ENCODE measurements at places on chromosomes 16 and 17. TPM values are rescaled to one million over a fixed set of nuclear protein-coding genes. Genes with fewer than 3 reads are reported as not detected.

The ZNF174 gene
- polyA plus RNA-seq, result 31.4 TPM

The ABCC12 gene
- polyA plus RNA-seq, result not detected

The CCP110 gene
- polyA plus RNA-seq, result 8.6 TPM

The ZNHIT3 gene
- 103 TPM for polyA plus RNA-seq

The ATP1B2 gene
- polyA plus RNA-seq, result 157 TPM

The TBX2 gene
- polyA plus RNA-seq, result 193 TPM

The TSC2 gene
- 142 TPM for polyA plus RNA-seq

The TBC1D3G gene
- 5.9 TPM for polyA plus RNA-seq

The KIF2B gene
- not detected for polyA plus RNA-seq

The ANKRD40CL gene
- not detected for polyA plus RNA-seq

The LGALS9 gene
- polyA plus RNA-seq, result 0.90 TPM

The CSH2 gene
- not detected for polyA plus RNA-seq

The SGCA gene
- 69.9 TPM for polyA plus RNA-seq

The TMED6 gene
- 0.95 TPM for polyA plus RNA-seq

The CRYM gene
- not detected for polyA plus RNA-seq

The KAT7 gene
- polyA plus RNA-seq, result 57.4 TPM

The CX3CL1 gene
- 0.41 TPM for polyA plus RNA-seq

The TLCD3B gene
- polyA plus RNA-seq, result not detected

The SCN4A gene
- 0.49 TPM for polyA plus RNA-seq

The CACNG5 gene
- polyA plus RNA-seq, result not detected

The PGS1 gene
- polyA plus RNA-seq, result 50.7 TPM

The KSR1 gene
- polyA plus RNA-seq, result 15.7 TPM

The CHST6 gene
- 0.10 TPM for polyA plus RNA-seq

The TPSAB1 gene
- polyA plus RNA-seq, result not detected

The HBA2 gene
- not detected for polyA plus RNA-seq

The LGALS9B gene
- not detected for polyA plus RNA-seq

The ZNF385C gene
- polyA plus RNA-seq, result 3.0 TPM

The FOXC2 gene
- polyA plus RNA-seq, result 3.7 TPM

The GP1BA gene
- polyA plus RNA-seq, result 0.81 TPM

The CETP gene
- polyA plus RNA-seq, result 0.49 TPM

The SLC12A3 gene
- not detected for polyA plus RNA-seq

The PABPN1L gene
- polyA plus RNA-seq, result not detected

The FA2H gene
- polyA plus RNA-seq, result 0.59 TPM

The CTF1 gene
- polyA plus RNA-seq, result 23.4 TPM

The ANKS4B gene
- not detected for polyA plus RNA-seq

The SPAG9 gene
- polyA plus RNA-seq, result 12.1 TPM

The TANC2 gene
- 123 TPM for polyA plus RNA-seq

The CCT6B gene
- 4.7 TPM for polyA plus RNA-seq

The TBC1D3K gene
- polyA plus RNA-seq, result not detected

The NOTUM gene
- 8.8 TPM for polyA plus RNA-seq

The FBXO39 gene
- not detected for polyA plus RNA-seq

The COPZ2 gene
- polyA plus RNA-seq, result 23.5 TPM

The ZNF200 gene
- polyA plus RNA-seq, result 11.1 TPM

The ATP2A1 gene
- 2.6 TPM for polyA plus RNA-seq

The NPIPA7 gene
- 3.2 TPM for polyA plus RNA-seq

The SRCIN1 gene
- 2.3 TPM for polyA plus RNA-seq

The CASKIN1 gene
- 15.4 TPM for polyA plus RNA-seq

The AOC2 gene
- 4.8 TPM for polyA plus RNA-seq

The RAB40C gene
- 36.9 TPM for polyA plus RNA-seq

The TPSD1 gene
- not detected for polyA plus RNA-seq

The TRPV3 gene
- 1.2 TPM for polyA plus RNA-seq

The SLC38A8 gene
- polyA plus RNA-seq, result not detected

The CEMP1 gene
- polyA plus RNA-seq, result 4.6 TPM

The GLIS2 gene
- polyA plus RNA-seq, result 10.3 TPM

The KCNJ2 gene
- 0.14 TPM for polyA plus RNA-seq

The CDRT4 gene
- polyA plus RNA-seq, result 6.0 TPM

The MT3 gene
- polyA plus RNA-seq, result 1.0 TPM
